ENCODE measurements at places on chromosomes 7 and 10.

DNA sequence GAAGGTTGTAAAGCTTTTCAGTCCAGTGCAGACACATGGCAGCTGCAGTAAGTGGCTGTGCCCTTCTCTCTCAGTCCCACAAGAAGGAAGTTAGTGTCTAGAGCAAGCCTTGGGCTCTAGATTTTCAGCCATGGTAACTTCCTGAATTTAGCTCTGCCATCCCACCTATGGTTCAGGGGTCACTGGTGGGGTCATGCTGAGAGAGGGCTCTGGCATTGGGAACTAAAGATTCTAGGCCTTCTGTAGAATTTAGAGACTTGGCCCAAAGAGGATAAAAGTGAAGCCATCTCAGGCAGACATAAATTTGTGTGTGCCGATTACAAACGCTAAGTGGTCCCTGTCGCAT is 113.5 kb downstream of the COL13A1 start:
- DNase-seq, result no peak

- DNase-seq, result no peak
Observed at GRCh38 chr10:77348082-77348481, 289.5 kb downstream of the KCNMA1 start.

GRCh38 chr10:132447446-132448247 is 50.6 kb downstream of the PWWP2B start:
- DNase-seq, result peak; percentile 78

- DNase-seq, result no peak
Observed at GRCh38 chr7:11875635-11876034, 43.6 kb upstream of the THSD7A start.

GRCh38 chr7:38424750-38425463 is 151.5 kb upstream of the TARP start:
- no peak for DNase-seq

All from DND-41 (cell line).